ENCODE measurements at places on chromosomes 12 and 14.

DNA sequence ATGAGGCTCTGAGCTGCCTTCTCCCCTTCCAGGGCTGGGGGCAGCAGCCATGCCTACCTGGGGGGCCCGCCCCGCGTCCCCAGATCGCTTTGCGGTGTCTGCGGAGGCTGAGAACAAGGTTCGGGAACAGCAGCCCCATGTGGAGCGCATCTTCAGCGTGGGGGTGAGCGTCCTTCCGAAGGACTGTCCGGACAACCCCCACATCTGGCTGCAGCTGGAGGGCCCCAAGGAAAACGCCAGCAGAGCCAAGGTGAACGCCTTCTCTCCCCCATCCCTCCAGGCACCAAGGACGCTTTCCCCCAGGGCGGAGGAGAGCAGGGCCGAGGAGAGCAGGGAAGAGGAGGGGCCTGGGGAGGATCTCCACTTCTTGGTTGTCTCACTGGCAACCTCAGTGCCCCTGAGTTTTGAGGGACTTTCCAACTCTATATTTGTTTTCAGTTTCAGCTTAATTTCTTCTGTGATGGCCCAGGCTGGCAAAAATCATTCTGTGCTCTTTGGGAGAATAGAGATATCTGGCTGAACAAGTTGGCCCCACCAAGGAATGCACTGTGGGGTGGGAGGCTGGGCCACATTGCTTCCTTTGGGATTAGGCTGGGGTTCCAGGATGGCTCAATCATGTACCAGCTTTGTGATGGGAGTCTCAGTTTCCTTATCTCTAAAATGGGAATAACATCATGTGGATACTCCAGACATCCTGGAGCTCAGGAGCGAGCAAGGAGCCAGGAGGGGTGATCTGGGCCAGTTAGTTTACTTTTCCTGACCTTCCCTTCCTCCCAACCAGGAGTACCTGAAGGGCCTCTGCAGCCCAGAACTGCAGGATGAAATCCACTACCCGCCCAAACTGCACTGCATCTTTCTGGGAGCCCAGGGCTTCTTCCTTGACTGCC is 1.2 kb downstream of the KHNYN start:
- no peak for DNase-seq

- DNase-seq: no peak
Measured at GRCh38 chr14:101514136-101514535, 47.2 kb upstream of the DIO3 start.

- DNase-seq: no peak
Measured at GRCh38 chr14:28571636-28572035, 195.0 kb upstream of the FOXG1 start.

DNA sequence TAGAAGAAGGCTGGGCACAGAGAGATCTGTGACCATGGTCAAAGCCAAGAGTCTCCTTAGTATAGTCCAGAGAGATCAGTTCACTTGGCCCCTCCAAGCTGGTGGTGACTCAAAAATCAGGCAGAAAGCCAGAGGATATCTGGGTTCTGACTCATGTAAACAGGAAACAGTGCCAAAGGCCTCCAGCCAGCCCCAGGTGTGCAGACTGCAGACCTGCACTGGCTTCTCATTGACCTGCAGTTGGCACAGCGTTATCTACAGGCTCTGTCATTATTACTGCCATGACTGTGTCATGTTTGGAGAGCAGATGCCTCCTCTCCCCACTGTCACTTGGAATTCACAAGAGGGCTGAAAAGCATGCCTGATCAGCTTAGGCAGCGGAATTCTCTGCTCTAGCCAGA is 295.7 kb upstream of the PRKD1 start:
- no peak for DNase-seq

DNA sequence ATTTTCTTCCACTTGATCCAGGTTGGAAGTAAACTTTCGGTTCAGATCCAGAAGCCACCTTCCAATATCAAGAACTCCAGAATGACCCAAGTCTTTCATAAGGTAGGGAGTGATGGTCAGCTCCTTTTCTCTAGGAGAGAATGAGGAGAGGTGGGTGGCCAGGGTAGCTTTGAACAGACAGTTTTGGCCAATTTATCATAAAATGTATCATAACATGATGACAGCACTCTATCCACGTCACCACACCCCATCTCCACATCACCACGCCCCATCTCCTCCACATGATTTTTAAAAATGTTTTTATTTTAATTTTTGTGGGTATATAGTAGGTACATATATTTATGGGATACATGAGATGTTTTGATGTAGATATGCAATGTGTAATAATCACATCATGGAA is 26.9 kb downstream of the DYRK4 start:
- no peak for DNase-seq

GRCh38 chr12:28086521-28087155 is 103.6 kb upstream of the CCDC91 start:
- DNase-seq: peak; percentile 46

DNA sequence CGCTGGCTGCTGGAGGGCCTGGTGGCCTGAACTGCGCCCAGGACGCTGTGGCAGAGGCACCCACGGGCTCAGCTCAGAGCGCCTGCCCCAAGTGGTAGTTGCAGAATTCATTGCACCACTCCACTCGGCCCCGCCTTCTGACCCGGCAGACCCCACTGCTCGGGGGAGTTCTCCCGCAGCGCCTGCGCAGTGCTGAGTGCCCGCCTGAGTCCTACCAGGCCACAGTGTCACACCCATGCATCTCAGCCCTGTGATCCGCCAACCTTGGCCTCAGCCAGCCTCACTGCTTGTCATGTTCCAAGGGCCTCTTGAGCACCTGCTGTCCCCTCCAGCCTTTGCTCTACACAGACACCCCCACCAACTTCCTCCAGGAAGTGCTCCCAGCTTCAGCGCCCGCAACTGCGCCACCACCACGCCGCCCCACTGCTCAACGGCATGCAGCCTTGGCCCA is 12.2 kb downstream of the DEGS2 start:
- DNase-seq: peak; percentile 33

All from NCI-H524 (cell line).